ENCODE measurements at places on chromosomes 11 and 22.

GRCh38 chr22:36536717-36537116 lies 7.8 kb upstream of the EIF3D start:
- DNase-seq = no peak

- DNase-seq = no peak
Measured at GRCh38 chr22:31102441-31103081, 4.8 kb downstream of the SELENOM start.

- DNase-seq = no peak
Measured at GRCh38 chr11:115493488-115493887, 10.7 kb downstream of the CADM1 start.

DNA sequence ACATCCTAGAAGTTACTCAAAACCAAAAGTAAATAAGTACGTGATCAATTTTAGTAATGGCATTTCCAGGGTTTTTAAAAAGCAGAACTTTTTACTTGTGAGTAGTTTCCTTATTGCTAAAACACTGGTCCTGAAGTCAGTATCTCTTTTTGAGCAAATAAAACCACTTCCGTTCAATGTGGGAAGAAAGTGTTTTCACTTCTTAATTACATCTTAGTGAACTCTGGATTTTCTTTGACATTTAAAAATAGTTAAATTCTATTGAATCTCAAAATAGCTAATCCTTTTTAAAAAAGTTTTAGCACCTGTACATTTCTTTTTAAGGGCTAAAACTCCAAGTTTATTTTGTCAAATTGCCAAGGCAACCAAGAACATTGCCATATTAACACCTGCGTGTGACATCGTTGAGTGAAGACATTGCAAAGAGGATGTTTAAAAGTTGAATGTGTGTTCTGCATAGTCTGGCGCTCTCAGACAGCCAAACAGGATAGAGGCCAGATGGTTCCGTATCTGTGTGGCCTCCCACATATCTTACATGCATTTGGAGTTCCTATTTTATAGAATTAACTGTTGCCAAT lies 17.2 kb upstream of the OR5B21 start:
- no peak for DNase-seq

DNA sequence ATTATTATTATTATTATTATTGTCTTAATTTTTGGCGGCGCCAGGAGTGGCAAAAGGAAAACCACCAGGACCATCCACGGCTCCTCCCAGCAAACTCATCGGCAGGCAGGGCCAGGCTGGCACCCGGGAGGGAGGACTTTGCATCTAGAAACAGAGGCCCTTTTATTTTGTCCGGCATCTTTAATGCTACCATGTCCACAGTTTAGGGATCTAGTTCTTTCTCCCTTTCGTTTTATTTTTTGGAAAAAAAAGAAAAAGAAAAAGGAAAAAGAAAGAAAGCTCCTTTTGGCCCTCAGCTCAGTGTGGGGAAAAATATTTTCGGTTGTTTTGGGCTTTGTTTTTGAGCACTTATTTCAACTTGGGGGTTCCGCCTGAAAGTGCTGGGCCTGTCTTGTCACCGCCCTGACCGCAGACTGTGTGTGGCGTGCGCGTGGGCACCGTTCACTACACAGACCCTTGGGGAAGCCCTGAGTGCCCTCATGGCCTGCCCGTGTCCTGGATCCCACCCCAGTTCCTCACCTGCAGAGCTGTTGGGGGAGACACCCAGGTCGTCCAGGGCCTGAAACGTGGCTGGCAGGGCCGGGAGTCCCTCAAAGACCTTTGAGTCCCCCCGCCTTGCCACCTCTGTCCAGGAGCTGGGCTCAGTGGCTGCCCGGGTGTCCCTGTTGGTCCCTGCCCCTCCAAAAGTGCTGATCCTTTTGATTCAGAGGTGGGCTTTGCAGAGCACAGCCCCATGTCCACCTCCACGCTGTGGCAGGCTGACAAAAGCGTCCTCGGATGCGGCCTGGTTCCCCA lies 69.1 kb upstream of the PPARA start:
- DNase-seq = no peak

DNA sequence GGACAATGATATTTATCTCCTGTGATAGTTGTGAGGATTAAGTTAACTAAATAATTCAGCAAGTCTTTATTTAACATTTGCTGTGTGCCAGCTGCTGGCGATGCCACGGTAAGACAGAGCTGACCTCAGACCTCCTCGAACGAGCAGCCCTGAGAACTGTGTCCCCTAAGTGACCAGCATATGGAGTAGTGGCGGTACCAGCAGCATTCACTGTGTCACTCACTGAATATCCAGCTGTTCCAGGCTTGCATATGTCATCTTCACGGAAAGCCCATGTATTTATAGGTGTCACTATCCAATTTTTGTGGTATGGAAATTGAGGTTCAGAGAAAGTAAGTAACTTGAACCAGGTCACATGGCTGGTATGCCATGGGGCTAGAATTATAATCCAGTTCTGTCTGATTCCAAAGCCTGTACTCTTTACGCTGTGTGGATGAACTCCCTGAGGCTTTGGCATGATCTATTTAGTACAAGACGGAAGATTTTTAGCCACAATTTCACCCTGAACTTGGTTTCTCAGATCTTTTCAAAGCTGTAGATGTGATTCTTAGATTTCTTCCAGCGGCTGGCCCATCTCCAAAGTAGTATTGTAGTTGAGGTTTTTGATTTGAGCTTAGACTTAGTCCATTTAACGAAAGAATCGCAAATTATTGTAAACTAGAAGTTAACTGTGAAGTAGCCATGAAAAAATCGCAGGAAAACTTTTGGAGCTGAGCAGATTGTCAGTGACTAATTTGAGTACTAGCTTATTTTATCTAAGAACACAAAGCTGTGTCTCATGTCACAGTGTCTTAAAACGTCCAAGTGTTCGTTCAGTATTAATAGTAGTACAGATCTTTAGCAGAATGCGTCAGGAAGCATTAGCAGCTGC lies 49.4 kb upstream of the MYO18B start:
- DNase-seq = no peak

- no peak for DNase-seq
Measured at GRCh38 chr11:19953336-19953735, 206.9 kb downstream of the DBX1 start.

- no peak for DNase-seq
Measured at GRCh38 chr11:60691661-60692060, 7.8 kb upstream of the MS4A8 start.

DNA sequence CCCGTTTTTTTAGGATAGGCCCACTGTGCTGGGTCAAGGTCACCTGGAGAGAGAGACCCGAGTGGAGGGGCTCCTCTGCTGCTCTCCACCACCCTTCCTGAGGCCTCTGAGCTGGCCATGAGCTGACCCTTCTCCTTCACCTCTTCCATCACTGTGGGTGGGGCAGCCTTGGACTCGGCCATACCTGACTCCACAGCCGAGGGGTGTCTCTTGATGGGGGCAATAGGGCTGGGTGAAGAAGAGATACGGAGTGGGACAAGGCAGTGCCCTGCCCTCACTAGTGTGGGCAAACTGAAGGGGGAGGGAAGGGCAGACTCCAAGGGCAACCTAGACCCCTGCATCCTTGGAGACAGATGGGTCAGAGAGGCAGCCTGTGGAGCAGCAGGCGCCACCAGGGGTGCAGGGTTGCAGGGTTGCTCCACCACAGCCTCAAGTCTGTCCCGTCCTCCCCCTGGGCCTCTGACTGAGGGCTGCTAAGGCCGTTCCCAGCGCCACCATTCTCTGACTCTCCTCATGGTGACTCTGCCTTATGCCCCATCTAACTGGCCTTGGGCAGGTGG lies 20.1 kb upstream of the NECTIN1 start:
- DNase-seq = no peak

DNA sequence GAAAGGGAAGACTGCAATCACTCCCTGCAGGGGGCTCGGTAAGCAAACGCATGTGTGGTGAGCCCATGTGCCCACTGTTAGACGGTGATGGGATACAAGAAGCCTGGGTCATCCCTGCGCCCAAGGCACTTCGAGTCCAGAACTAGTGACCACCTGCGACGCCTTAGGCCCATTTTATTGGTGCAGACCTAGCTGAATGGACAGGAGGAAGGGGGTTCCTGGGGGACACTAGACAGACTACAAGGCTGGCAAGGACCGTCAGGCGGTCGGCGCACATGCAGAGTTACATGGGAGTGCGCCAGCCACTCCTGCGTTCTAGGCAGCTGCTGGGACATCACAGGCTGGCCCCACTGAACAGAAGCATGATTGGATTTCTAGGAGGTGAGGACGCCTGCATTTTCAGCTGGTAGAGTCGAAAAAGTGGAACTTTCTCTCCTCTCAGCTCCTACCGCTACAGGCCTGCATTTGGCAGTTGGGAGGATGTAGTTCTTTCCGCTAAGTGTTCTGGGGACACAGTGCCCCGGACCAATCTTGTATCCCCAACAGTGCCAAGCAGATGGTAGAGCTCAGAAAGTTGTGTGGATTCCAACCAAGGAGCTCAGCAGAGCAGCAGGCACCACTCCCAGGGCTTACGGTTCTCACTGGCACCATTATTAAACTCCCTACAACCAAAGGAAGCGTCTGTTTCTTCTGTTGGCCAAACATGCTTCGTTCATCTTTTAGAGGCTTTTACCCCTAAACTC lies 35.7 kb downstream of the BID start:
- no peak for DNase-seq

DNA sequence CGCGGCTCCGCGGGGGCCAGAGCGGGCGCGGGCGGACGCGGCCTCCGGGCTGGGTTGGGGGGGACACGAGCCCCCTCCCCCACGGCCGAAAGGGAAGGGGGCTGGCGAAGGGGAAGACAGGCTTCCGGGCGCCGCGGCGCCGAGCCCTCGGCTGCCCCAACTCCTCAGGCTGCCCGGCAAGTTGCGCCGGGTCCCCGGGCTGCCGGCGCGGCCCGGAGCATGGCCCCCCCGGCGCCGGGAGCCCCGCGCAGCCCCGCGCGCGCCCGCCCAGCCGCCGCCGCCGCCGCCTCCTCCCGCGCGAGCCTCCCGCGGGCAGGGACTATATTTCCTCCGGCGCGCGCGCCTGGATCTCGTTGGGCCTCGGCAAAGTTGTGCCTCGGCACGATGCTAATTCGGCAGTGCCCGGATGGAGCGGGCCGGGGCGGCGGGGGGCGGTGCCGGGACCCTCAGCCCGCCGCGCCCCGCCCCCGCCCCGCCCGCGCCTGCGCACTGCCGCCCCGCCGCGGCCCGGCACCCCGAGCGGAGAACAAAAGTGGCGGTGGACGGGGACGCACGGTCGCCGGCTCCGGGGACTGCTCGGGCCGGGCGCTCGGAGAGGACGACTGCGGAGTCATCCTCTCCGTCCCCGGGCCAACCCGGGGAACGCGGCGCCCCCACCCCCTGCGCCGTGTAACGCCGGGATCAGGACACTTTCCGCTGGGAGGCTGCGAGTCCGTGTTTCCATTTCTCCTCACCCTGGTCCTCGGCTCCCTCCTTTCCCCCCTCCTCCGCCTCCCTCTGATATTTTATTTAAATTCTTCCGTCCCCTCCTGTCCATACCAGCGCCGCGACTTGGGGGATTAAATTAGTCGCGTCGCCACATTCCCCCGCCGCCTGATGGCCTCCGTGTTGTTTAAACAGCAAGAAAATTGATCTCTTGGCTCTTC lies at the start of gene PHF21B:
Gene PHF21B (minus strand): TSS at position 400 of the 926 bp plus-strand sequence. CDS start 456 bp downstream, outside the sequence.
- DNase-seq = peak; percentile 34

DNA sequence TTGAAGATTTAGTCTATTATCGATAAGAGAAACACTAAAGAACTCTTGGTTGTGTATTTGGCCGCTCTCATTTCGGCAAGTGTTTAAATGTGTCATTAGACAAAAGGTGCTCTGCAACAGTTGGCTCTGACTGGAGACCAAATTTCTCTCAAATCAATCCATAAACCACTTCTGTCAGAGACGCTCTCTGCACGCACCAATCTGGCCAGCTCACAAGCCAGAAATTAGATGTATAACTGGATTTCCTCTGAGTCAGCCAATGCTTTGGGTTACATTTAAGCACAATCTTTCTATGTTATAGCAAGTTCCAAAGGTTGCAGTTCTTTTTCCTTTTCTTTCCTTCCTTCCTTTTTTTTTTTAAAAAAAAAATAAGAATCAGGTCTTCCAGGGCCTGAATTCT lies 17.6 kb upstream of the PARVA start:
- DNase-seq = no peak

- no peak for DNase-seq
Measured at GRCh38 chr11:37963440-37963839, 1365.4 kb upstream of the RAG2 start.

DNA sequence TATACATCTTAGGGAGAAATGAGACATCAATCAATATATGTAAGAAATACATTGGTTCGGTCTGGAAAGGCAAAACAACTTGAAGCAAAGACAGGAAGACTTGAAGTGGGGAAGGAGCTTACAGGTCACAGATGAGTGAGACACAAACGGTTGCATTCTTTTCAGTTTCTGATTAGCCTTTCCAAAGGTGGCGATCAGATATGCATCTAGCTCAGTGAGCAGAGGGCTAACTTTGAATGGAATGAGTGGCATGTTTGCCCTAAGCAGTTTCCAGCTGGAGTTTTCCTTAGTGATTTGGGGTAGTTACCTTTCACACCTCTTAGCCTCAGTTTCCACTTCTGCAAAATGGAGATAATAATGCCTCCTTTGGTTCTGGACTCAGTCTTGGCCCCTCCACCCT lies 15.8 kb downstream of the LHFPL7 start:
- no peak for DNase-seq

GRCh38 chr22:35191412-35191811 lies 65.9 kb upstream of the HMGXB4 start:
- DNase-seq = no peak

DNA sequence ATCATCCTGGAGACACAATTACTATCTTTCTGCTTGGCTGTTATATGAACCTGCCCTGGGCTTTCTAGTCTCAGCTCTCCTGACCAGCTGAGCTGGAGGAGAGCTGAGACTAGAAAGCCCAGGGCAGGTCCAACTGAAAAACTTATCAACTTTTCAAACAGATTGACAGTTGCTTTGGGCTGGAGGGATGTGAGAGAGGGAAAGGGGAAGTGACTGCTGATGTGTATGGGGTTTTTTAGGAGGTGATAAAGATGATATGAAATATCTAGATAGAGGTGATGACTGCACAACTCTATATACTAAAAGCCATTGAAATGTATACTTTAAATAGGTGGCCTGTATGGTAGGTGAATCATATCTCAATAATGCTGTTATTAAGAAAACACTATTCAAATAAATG lies 60.2 kb upstream of the CHRM4 start:
- no peak for DNase-seq

- DNase-seq = no peak
Measured at GRCh38 chr22:36397131-36398093, 9.6 kb upstream of the MYH9 start.

Measured in stimulated activated CD4-positive, alpha-beta T cell treated with anti-CD3 and anti-CD28 coated beads, TNF-alpha, amount 100 ng/mL, for 24 hours (primary cell).